ENCODE measurements at places on chromosomes 4 and X. TPM values are rescaled to one million over a fixed set of nuclear protein-coding genes. Genes with fewer than 3 reads are reported as not detected.

CT45A7 gene
- total RNA-seq: not detected

DNA sequence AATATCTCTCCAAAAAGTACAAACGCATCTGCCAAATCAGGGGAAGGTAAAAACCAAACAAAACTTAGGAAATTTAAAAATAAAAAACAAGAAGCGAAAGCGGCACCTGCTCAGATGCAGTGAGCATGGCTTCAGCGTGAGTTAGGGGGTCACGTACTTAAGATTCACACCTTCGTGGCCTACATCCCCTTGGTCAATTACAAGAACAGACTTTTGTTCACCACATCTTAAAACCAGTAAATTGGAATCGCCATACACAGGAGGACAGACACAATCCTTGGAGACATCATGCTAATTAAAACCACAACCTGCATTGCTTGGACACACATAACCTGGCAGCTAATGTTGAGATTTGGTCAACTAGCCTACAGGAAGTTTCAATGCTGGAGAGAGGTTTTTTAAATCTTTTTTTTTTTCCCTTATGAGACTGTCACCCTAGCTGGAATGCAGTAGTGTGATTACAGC lies 12.5 kb upstream of the SEL1L3 start:
- DNase-seq: no peak

TRAM1L1 gene
- total RNA-seq: 28.9 TPM

GPR173 gene
- total RNA-seq: 21.2 TPM

DNA sequence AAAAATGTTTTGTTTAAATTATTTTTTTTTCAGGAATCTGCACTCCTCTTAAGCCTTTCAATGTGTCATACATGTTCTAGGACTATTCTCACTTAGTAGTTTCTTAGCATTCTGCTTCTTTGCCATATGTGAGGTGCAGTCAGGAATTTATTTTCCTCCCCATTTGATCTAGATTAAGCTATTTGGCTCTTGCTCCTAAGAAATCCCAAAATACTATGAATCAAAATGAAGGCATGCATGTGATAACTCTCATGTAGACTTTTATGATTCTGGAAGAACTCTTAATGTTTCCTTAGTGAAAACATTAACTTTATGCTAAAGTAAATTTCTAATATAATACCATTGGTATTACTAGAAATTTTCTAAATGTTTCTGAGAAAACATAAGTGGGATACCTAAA lies 664.5 kb downstream of the RAPGEF2 start:
- no peak for DNase-seq

ABLIM2 gene
- 9.4 TPM for total RNA-seq

- DNase-seq: no peak
Measured at GRCh38 chr4:153095448-153096204, 108.6 kb upstream of the TRIM2 start.

DNA sequence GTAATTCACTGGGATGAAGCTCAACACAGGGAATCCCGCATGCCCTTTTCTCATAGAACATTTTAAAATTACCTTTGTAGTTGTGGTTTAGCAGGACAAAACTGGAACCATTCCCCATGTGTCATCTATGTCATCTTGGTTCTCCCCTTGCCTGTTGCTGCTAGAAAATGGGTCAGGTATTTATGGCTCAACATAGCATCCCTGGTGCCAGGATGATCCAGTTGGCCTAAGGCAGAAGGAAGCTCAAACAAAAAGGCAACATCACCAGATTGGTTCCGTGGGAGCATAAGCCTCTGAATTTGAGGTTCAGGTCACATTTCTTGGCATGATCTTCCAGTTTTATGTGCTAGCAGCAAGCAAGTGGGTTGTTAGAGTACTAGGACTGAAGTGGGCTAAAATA lies 552.6 kb upstream of the BOD1L1 start:
- DNase-seq: no peak

DNA sequence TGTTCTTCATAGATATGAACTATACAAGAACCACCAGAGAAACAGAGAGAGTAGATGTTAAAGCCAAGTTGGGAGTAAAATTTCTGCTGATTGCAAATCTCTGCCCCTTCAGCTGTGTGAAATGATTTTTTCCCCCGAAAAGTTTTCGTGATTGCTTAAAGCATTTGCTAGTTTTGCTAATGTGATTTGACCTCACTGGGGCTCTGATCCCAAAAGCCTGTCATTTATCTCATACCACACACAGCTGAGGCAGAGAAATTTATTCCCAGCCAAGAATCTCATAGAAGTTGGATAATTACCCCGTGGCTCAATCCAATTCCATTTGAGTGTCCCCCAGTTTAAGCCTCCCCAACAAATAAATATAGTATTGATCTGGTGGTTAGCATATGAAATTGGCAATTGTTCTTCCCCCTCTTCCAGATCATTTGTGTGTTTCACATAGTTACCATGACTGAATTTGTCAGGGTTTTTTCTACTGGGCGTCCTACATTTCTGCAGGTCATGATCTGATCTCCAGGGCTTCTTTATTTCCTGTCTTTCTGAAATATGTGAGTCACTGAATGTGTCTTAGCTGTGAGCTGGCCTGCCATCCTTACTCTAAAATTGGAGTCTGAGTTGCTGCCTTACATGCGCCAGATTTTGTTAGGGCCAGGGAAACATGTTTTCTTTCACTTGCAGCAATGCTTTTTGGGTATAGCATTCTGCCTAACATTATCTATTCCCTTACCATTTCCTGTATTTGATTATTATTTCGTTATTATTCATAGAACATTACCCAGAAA lies 167.5 kb upstream of the FRMPD4 start:
- DNase-seq: no peak

GRCh38 chr4:72857787-72858186 lies 211.7 kb downstream of the COX18 start:
- no peak for DNase-seq

- no peak for DNase-seq
Measured at GRCh38 chr4:131302108-131302507, 1847.0 kb upstream of the PCDH10 start.

DNA sequence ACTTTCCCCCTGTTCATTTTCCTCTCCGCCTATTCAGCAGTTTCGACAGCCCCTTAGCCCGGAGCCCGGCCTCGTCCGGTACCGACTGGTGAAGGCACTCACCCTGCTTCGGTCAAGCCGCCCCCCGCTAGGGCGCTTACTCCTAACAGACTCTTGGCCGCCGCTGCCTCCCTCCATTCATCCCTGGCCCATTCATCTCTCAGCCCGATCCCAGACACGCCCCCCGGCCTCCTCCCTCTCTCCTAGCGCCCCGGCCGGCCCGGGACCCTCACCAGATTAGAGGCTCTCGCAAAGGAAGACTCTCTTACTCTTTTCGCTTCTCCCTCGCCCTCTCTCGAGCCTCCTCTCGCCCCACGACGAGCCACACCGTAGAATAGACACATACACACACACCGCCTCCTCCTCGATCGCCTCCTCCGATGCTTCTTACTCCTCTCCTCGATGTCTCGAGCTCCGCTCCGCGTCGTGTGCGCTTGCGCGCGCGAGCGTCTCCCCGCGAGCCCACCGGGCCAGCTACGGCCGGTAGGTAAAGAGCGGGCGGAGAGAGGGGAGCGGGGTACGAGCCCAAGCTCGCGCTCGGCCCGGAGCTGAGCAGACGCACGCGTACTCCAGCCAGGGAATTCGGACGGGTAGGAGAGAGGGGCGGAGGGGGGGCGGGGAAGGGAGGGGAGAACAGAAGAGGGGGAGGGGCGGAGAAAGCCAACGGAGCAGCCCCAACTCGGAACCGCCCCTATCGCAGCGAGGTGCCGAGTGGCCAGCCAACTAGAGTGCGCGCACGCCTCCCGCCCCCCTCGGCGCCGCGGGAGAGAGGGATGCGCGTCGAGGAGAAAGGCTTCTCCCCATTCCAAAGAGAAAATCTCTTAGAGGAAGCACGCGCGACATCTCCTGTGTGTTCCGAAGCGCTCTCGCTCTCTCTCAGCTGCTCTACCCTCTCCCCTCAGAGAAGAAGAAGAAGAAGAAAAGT lies at the start of gene WNK3:
Gene WNK3, minus strand, starts transcription at position 633 of the 964 bp plus-strand sequence.
- DNase-seq: peak; percentile 53

- DNase-seq: no peak
Measured at GRCh38 chrX:28787206-28787605, 200.0 kb downstream of the IL1RAPL1 start.

GABRG1 gene
- total RNA-seq: 30.2 TPM

- DNase-seq: no peak
Measured at GRCh38 chr4:67885762-67886161, 2.0 kb upstream of the TMPRSS11D start.

DNA sequence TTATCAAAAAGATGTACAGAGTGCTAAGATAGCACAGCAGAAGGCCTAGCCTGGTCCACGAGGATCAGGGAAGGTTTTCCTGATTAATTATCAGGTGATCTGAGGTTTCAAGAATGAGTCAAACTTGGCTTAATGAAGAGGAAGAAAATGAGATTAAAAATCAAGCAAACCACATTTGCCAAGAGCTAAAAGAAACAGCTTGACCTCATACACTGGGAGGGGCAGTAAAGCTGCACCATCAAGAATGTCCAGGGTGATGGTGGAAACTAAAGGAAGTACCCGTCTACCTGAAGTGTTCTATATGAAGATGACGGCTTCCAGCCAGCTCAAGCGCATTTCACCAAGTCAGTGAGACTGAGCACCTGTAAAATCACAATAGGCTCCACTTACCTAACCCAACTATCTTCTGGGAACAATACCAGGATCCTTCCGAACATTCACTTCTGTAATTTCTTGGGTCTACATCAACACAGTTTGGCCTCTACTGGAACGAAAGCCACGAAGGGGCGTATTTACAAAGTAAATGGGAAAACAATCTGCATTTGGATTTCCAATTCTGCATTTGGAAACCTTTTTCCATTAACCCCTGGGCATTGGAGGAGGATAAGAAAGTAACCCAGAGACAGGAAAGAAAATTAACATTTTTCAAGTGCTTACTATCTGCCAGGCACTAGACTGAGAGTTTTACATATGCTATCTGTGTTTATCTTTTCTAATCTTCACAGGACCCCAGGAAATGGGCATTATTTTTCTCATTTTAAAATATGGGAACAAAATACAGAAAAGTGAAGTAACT lies 114.0 kb upstream of the DCLK2 start:
- DNase-seq: no peak

- DNase-seq: no peak
Measured at GRCh38 chrX:110359273-110359672, 625 bp downstream of the RTL9 start.

DNA sequence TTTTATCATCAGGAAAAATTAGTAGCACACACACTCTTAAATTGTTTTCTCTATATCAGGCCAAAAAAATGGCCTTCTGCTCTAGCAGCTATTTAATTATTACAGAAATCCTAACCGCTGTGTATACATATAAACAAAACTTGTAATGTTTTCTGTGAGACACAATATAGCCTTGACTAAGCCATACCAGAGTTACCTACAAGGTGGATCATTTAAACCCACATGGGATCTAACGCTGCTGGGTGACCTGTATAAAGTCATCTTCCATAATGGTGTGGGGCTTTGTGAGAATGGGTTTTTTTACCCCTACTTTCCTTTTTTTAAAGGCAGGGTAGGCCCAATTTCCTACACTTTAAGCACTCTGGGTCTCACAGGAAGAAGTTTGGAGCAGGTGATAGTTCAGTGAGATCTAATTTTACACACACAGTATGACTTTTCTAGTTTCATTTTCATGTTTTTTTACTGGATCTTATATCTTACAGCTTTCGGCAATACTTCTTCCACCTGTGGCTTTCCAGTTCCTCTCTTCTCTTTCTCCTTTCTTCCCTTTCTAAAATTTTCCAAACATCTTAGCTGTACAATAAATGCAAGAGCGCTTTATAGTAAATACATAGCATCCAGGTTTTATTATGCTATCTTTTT lies 66.9 kb upstream of the MMAA start:
- DNase-seq: no peak

Data from frontal cortex (tissue), 4 donors.